ENCODE measurements at places on chromosomes 2 and 18.

DNA sequence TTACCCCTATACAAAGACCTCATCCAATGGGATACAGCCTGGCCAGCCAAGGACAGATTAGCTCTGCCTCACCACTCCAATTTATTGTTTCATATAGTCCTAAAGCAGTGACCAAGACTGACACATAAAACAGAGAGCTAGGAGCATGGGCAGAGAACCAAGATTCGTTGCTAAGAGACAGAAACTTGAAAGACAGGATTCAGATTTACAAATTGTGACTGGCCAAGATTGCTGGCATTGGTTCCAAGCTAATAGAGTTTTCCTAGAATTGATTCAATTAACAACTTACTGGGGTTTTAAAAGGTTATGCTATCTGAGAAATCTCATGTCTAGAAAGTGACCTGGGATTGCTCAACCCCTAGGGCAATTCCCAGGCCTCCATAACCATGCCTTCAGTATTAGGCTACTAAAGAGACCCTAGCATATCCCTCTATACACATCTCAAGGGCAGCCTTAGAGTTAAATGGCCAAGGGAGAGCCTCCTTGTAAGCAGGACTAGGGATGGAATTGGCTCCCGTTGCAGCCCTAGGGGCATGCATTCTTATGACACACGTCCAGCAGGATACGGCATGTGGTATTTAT lies 75.6 kb downstream of the ICOS start:
- no peak for DNase-seq

GRCh38 chr2:26380281-26380680 lies 21.4 kb upstream of the DRC1 start:
- DNase-seq: no peak

DNA sequence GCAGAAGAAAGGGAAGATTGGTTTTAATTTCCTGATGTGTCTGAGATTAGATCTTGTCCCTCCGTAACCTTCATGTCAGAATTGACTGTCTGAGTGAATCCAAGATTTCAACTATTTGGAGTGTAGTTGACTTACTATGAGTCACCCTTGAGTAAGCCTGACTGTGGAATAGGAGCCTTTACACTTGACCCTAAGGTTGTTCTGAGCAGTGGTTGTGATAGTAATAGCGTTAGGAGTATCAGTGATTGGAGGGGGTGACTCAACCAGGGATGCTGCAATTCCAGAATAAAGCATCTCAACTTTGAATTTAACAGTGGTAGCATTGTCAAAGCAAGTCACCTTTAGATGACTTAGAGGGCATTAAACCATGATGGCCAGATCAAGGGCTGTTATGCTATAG lies 979.5 kb upstream of the FAM98A start:
- DNase-seq: no peak

DNA sequence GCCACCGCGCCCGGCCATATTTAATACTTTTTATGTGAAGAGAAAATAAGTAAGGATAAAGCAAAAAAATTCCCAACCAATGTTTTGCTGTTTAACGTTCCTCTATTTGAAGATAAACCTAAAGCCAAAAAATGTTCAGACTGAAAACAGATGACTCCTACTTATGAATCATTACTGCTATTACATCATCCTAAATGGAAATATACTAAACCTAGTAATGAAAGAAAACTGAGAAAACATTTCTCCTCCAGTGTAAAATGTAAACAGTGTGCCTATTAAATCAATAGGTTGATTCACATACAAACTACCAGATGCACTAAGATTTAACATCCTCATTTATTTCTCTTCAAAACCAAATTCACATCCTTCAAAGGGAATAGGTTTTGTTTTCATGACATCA lies 43.5 kb downstream of the CWC22 start:
- no peak for DNase-seq

DNA sequence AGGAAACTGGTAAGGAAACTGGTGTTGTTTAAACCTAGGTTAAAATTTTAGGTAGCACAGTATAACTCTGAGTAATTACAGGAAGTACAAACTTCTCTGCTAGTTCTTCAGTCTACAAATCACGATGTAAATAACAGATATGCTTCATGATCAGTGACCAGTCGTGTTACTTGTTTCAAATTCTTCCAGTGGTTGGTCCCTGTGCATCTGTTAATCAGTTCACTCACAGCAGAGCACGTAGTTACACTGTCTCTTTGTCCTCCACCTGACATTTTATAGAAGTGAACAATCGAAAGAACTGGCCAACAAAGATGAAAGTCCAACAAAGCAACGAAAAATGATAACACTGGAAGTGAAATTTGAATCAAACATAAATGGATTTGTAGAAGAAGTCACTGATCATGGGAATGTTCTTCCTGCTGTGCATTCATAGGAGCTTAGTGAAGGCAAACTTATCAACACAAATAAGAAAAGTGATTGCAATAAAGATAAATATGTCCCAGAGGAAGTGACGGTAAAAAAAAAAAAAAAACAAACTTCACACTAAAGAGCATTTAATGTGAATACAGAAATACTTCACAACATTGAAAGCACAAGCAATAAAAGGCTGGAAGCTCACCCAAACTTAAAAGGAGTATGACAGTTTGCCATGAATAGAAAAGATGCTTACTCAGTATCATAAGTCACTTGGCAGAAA lies 7.0 kb downstream of the EIF2AK2 start:
- DNase-seq: no peak

- DNase-seq: no peak
These were observed 50.0 kb upstream of the IL1R1 start for GRCh38 chr2:102092535-102092934.
